Cerebellar cortex (tissue), 1 donor: ENCODE measurements at places on chromosomes 5 and 9.

DNA sequence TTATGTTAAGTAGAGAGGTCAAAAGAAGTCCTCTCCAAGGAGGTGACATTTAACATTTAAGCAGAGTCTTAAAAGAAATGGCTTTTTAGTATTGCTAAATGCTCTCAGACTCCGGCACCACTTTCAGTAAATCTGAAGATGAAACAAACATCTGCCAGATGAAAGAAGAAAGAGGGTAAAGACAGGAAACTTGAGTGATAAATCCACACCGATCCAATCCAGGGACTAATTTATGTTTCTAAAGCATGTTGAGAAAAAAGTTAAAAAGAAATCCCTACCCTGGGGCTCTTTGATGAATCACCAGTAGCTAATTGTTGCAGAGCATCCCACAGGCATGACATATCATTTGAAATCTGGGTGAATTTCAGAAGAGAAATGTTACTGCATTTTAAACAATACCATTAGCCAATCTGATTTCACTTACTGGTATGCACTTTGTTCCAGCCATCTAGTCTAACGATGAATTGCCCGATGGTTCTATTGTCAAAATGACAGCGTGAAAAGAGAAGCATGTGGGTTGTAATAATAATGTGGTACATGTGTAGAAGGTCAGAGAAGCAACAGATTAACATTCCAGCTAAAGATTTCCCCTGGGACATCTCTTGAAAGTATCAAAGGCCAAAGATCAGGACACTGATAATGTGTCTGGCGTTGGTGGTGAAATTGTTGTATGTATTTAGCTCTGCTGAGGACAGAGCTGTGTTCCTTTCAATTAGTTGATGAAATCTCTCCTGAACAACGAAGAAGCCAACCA is 485.7 kb downstream of the CSNK1G3 start:
- no peak for DNase-seq

DNA sequence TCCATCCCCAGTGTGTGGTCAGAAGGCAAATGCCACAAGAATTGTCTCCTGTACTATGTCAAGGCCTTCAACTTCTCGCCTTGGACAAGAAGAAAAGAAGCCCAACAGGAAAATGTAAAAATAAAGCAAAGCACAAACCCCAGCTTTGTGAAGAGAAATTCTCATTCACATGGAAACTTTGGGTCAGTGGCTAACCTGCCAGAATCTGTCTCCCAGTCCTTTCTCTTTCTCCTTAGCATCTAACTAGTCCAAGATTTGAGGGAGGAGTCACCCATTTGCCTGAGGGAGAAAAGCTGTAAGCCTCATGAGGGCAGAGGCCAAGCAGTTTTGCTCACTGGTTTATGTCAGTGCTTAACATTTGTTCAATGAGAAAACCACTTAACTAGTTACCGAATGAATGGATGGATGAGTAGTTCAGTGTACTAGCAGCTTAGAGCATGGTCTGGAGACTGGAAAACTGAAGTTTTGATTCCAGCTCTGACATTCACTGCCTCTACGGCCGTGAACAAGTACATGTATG is 36.0 kb downstream of the ADAM19 start:
- DNase-seq, result no peak

DNA sequence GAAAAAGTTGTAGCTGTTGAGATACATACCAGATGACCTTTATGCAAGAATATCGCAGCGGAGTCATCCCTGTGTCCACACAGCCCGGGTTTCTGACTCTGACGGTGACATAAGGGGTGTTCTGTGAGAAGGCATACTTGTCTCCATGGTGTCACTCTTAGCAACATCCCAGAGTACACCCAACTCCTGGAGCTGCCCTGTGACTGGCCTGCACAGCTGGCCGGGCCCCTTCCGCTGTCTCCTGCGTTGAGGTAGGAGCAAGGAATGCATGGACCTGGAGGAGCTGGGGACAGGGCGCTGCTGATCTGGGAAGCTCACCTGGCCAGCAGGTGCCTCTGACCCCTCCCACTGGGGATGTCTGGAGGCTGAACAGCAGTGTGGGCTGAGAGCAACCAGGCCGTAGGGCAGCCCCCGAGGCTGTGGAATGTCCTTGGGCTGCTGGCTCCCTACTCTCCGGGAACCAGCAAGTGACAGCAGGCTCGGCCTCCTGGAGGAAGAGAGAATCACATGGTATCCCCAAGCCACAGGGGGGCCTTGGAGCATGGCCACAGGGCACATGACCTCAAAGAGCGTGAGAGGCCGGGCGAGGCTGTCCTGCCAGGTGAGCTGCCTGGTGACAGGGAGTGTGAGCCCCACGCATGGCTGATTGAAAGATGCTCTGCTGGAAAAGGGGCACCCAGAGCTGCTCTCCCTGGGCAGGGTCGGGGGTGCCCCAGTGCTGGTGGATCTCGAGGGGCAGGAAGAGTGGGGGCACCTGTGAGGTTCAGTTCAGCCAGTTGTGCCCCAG is 113.4 kb downstream of the MRPL36 start:
- DNase-seq, result no peak

DNA sequence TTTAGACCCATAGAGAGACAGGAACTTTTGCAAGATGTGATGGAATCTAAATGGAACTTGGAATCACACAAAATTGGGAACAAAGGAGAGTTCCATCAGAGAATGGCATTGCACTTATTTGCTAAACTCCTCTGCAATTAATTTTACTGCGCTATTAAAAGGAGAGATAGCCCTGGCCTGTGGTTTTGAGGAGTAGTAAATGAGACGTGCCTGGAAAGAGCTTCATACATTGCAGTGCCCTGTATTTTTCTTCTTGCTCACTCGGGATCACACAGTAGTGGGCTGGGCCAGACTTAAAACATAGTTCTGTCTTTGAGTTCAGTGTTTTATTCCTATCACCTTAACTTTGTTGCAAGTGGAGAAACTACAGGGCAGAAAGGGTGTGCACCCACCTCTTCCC is 94.4 kb upstream of the SLC27A6 start:
- DNase-seq, result no peak

- DNase-seq, result no peak
Observed at GRCh38 chr5:72940082-72940481, 15.8 kb upstream of the FCHO2 start.

DNA sequence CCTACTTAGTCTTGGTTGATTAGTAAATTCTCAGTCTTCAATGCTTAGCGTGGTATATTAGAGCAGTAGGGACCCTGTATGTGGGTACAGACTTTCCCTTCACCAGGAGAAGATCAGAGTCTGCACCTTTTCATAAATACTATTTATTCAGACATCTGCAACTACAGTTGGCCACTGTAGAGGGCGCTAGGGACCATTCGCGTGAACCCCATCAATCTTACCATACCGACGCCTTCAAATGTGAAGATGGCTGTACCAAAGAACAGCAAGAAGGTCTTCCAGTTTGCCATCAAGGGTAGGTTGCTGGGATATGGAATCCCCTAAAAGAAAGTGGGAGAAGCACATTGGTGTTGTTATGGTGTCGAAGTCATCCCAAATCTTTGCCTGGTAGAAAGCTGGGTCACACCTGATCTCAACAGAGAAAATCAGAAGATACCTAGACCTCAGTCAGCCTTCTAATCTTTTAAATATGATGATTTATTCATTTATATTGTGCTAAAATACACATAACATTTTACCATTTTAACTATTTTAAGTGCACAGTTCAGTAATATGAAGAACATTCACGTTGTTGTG is 19.1 kb downstream of the SLC36A3 start:
- peak; percentile 5 for DNase-seq

DNA sequence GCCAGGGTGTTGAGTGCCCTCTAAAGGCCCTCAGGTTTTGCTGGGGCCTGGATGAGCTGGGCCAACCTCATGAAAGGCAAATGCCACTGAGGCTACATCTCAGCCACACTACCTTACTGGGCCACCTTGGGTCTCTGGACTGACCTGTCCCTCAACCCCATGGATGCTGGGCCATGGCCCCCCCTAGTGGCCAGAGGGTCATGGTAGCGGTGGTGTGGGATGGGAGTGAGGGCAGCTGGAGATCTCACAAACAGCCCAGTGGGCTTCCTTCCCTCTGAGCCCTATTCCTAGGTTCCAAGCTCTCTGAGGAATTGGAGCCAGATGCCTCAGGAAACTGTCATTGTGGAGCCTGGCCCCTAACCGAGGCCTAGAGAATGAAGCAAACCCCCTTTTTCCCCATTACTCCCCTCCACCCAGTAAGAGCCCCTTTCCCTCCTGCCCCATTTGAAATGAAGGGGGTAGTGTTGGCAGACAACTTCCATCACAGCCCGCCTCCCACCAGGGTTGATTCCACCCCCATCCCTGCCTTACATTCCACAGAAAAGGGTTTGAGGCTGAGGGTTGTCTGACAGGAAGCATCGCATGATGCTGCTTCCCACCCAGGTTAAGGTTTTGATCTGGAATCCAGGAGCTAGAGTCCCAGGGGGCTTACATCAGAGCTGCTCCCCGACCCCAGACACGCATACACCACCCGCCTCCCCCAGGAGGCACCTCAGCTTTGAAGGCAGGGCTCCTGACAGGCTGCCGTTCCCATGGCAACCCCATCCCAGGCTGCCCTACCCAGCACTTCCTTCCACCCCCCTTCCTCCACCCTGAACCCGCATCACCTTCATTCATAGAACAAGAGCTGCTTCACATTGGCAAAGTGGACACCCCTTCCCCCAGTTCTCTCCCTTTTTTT is 63.9 kb downstream of the PCDH1 start:
- peak; percentile 69 for DNase-seq

- DNase-seq, result no peak
Observed at GRCh38 chr9:38280251-38280800, 112.2 kb upstream of the ALDH1B1 start.

- DNase-seq, result peak; percentile 81
Observed at GRCh38 chr5:131532031-131532640, 102.9 kb downstream of the RAPGEF6 start.

DNA sequence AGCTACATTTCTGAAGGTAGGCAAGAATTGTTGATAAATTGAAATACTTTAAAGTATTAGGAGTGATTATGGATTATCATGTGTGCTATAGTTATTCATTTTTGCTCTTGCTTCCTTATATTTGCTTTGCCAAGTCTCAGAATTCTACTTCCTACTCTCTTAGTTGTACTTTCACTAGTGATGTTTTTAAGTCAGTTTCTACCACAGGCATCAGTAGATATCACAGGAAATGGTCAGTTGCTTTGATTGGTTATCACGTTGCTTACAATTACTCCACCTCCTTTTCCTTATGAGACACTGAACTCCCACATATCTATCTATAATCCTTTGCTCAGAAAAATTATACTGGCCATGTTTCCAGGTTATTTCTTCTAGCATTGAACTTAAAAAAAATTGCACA is 472.8 kb downstream of the DMRTA1 start:
- no peak for DNase-seq

- DNase-seq, result no peak
Observed at GRCh38 chr9:20742833-20743232, 58.8 kb downstream of the FOCAD start.

DNA sequence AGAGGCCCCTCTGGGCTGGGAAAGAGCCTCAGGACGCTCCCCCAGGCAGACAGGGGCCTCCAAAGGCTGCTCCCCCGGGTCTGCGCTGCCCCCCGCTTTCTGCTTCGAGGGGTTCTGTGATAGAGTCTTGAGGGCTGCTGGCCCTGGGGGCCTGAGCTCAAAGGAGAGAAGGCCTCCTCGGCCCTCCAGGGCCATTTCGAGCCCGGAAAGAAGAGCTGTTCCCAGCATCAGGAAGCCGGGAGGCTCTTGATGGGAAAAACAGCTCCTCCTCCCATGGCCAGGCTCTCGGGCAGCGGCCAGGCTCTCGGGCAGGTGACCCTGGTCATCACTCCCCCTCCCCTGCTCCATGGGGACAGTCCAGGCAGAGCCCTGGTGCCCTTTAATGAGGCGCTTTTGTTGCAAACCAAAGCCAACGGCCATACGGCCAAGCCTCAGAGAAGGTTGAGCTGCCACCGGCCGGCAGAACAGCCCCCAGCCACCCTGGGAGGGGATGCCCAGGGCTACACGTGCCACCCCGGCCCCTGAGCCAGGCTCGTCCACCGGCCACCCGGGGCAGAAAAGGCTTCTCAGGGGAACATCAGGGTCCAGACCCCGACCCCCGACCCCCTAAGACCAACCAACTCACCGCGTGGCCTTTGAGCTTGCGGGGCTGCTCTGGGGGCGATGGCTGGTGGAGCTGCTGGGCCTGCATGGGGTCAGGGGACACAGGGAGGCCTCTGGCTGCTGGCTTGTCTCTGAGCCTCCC is 16.2 kb upstream of the QSOX2 start:
- no peak for DNase-seq

DNA sequence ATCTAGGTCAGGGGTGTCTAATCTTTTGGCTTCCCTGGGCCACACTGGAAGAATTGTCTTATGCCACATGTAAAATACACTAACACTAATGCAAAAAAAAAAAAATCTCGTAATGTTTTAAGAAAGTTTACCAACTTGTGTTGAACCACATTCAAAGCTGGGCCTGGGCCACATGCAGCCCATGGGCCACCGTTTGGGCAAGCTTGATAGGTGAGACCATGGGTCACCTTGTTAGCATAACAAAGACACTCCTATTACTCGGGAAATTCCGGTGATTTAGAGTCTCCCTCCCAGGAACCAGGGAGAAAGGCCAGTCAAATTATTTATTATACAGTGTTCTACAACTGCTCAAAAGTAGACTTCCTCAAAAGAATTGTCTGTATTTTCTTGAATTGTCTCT is 12.7 kb downstream of the RECK start:
- DNase-seq, result no peak

DNA sequence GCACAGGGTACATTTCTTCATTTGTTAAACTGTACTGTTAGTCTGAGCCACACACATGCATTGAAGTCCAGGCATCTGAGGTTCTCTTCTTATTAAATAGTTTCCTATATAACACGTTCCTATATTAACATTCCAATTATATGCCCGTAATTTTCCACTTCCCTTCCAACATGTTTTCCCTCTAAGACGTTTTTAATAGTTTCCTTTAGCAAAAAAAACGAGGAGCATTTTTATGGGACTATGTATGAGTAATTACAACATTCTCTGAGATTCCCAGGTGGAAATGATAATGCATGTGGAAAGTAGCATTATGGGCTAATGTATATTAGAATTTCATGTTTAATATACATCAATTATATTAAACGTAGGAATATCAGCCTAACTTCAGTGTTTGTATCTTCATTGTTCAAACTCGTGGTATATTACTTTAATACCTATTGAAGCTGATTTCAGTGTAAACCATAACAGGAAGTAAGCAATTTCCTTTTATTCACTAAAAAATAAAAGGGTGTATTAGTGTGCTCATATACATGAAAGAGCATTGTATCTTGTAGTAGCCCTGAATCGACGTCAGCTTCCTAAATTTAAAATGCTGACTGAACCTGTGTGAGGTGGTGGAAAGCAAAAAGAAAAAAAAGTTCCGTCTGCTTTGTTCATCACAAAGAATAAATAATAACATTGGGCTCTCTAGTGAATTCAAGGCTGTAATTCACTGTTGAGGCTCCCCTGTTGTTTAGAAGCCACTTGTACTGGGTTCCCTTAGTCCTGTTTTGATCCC is 11.3 kb downstream of the SMARCA2 start:
- DNase-seq, result no peak

- DNase-seq, result no peak
Observed at GRCh38 chr5:43014522-43014921, 25.6 kb downstream of the ANXA2R start.

DNA sequence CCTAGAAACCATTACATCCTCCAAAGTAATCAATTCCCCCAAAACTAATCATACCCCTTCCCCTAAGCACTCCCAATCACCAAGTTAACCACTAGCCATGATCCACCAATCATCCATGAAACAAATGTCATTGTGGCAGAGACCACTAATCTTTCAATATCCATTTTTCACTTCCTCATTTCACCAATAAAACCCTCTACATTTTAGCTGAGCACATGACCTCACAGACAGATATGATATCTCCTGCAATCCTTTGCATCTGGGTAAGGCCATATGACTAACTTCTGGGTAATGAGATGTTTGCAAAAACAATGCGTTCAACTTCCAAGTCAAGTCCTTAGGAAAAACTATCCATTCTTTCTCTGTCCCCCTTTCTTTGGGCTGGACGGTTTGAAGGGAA is 20.7 kb downstream of the OR2S2 start:
- DNase-seq, result no peak
